Activated CD8-positive, alpha-beta T cell treated with anti-CD3 and anti-CD28 coated beads, Interleukin-2, amount 10 ng/mL, durations not matched to agents 7 days and 5 days (primary cell): ENCODE measurements at places on chromosomes 1 and 21. TPM values are rescaled to one million over a fixed set of nuclear protein-coding genes. Genes with fewer than 3 reads are reported as not detected.
A peak's percentile ranks its signal among the peaks of the same experiment; 100 is the strongest.

PSEN2 gene
- total RNA-seq, result 3.0 TPM

GRCh38 chr1:145845144-145845513, 301 bp upstream of the NUDT17 start:
- no peak for DNase-seq
- no peak overlapping the region for H3K4me3 ChIP-seq
- no peaks in the 10 kb centered on the region for H3K27me3 ChIP-seq
- H3K36me3 ChIP-seq, result peaks cover 25% of the 10 kb centered on the region
- H3K4me1 ChIP-seq, result peaks cover 7% of the 10 kb centered on the region

DNA sequence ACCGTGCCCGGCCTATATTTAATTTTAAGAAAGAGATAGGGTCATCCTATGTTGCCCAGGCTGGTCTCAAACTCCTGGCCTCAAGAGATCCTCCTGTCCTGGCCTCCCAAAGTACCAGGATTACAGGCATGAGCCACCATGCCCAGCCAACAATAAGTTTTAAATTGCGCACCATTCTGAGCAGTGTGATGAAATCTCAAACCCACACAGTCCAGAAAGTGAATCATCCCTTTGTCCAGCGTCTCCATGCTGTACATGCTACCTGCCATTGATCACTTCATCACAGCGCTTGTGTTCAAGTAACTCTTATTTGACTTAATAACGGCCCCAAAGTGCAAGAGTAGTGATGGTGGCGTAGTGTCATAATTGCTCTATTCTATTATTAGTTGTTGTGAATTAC, 75.4 kb downstream of the APP start:
- H3K36me3 ChIP-seq, result no peaks in the 10 kb centered on the region
- no peak for DNase-seq
- no peak overlapping the region for H3K27ac ChIP-seq
- H3K4me1 ChIP-seq, result no peaks in the 10 kb centered on the region
- no peaks in the 10 kb centered on the region for H3K27me3 ChIP-seq
- no peak overlapping the region for H3K4me3 ChIP-seq

GRCh38 chr1:76868916-76869315, 1.6 kb downstream of the ST6GALNAC5 start:
- H3K4me3 ChIP-seq, result no peak overlapping the region
- no peak for DNase-seq
- H3K36me3 ChIP-seq, result no peaks in the 10 kb centered on the region
- H3K4me1 ChIP-seq, result peaks cover 5% of the 10 kb centered on the region
- no peak overlapping the region for H3K27ac ChIP-seq
- H3K27me3 ChIP-seq, result peaks cover 71% of the 10 kb centered on the region

DNA sequence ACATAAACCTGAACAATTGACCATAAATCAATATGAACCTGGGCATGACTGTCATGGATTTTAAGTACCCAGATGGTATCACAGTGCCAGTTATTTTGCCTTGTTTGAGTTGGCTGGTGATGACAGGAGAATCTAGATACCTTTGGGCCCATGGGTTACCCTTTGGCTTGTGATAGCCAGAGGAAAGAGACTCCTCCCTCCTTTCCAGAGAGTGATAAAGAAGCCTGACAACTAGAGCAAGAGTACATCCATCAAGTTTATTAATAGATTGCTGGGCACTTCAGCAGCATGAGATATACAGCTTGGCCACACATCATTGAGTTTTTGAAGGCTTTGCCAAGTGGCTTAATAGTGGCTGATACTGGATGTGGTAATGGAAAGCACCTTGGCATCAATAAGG, 6.6 kb upstream of the FMO3 start:
- no peak overlapping the region for H3K4me3 ChIP-seq
- H3K27ac ChIP-seq, result no peak overlapping the region
- H3K36me3 ChIP-seq, result no peaks in the 10 kb centered on the region
- no peaks in the 10 kb centered on the region for H3K27me3 ChIP-seq

- no peak overlapping the region for H3K27ac ChIP-seq
- no peaks in the 10 kb centered on the region for H3K36me3 ChIP-seq
- H3K4me3 ChIP-seq, result no peak overlapping the region
- no peak for DNase-seq
Measured at GRCh38 chr21:21715266-21715969, 717.2 kb downstream of the NCAM2 start.

DNA sequence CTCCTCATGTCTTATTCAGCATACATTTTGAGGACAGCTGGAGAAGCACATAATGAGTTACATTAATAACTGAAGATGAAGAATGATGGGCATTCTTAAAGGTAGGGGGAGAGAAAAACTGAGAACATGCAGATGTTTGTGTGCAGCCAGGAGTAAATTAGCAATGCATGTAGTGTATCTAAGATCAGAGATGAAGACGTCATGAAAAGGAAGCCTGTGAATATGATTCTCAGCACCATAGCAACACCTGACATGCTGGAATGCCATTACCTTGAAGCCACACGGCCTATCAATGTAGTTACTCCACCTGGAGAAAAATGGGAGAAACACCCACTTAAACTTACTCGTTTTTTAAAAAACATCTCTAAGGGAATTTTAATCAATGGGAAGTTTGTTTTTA, 607.1 kb downstream of the PTPRC start:
- H3K4me1 ChIP-seq, result peaks cover 20% of the 10 kb centered on the region
- H3K36me3 ChIP-seq, result peaks cover 4% of the 10 kb centered on the region
- H3K27me3 ChIP-seq, result peaks cover 19% of the 10 kb centered on the region
- no peak for DNase-seq

DNA sequence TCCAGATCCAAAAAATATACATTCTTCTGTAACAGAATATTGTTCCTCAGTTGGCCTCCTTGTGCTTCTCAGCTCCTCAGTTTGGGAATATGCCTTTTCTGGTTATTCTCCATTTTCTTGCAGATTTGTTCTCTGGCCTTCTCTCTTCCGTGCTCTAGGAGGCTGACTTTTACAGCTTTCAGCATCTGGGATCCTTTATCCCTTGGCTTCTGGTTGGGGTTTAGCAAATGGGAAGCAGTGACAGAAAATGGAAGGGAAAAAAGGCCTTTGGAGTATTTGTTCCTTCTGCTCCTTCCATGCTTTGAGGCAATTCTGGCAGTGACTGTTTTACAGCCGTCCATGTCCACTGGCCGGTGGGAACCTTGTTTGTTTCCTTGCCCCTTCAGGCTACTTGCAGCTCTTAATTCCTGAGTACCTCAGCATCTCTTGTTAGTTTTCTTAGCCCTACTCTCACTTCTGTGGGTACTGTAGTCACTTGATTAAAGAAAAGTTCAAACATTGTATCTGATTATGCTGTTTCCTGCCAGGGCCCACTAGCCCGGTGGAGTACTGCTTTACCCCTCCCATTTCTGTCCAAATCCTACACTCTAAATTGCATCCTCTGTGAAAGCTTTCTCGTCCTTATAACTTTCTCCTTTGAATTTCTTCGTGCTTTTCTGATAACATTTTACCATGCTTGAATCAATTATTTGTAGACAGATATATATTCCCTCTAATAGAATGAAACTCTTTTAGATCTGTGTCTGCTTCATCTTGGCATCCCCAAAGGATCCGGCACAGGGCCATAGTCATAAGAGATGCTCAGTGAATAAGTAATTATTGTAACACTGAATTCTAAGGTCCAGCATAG, 118.2 kb downstream of the OSBPL9 start:
- H3K27ac ChIP-seq, result no peak overlapping the region
- H3K4me1 ChIP-seq, result peaks cover 26% of the 10 kb centered on the region
- H3K27me3 ChIP-seq, result no peaks in the 10 kb centered on the region
- DNase-seq, result no peak
- H3K4me3 ChIP-seq, result no peak overlapping the region
- no peaks in the 10 kb centered on the region for H3K36me3 ChIP-seq

ADGRL4 gene
- not detected for total RNA-seq

- no peak for DNase-seq
- peaks cover 80% of the 10 kb centered on the region for H3K4me1 ChIP-seq
- H3K4me3 ChIP-seq, result no peak overlapping the region
Measured at GRCh38 chr1:234841710-234842231, 231.8 kb upstream of the IRF2BP2 start.

DNA sequence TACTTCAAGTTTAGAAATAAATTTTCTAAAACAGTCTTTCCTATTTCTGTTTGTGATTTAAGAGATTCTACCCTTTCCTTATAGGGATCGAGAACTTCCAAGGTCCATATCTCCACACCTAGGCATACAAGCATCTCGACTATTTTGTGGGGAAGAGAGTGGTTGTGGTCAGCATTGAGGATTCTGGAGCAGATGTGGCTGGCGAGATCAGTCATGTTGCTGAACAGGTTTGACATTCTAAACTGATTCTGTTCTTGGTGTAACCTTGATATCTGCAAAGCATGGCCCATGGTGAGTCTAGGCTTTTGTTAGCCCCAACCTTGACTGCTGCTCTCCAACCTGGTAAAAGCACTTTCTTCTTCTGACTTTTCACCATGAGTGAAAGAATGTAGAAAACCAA, 167.6 kb upstream of the POGK start:
- DNase-seq, result no peak
- no peaks in the 10 kb centered on the region for H3K36me3 ChIP-seq
- H3K27me3 ChIP-seq, result peaks cover 2% of the 10 kb centered on the region
- peaks cover 12% of the 10 kb centered on the region for H3K4me1 ChIP-seq

GATAD2B gene
- total RNA-seq, result 70.2 TPM

LRRC71 gene
- total RNA-seq, result not detected

DNA sequence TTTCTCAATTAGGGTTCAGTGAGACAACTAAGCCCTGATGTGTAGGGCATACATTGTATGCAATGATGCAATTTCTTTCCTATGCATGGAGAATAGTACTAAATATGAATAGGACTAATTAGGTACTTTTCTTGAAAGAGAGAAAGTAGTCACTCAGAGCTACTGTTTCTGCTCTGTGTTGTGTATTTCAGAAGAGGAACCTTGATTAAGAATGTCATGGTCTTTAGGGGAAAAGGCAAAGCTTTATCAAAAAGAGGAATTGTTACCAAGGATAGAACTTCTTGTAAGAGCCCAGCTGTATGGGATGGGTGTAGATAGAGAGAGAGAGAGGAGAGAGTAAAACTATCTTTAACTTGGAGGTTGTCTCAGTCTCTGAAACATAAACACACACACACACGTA, 49.1 kb downstream of the HLX start:
- DNase-seq, result no peak
- no peaks in the 10 kb centered on the region for H3K4me1 ChIP-seq
- H3K27ac ChIP-seq, result no peak overlapping the region
- H3K27me3 ChIP-seq, result no peaks in the 10 kb centered on the region

DNA sequence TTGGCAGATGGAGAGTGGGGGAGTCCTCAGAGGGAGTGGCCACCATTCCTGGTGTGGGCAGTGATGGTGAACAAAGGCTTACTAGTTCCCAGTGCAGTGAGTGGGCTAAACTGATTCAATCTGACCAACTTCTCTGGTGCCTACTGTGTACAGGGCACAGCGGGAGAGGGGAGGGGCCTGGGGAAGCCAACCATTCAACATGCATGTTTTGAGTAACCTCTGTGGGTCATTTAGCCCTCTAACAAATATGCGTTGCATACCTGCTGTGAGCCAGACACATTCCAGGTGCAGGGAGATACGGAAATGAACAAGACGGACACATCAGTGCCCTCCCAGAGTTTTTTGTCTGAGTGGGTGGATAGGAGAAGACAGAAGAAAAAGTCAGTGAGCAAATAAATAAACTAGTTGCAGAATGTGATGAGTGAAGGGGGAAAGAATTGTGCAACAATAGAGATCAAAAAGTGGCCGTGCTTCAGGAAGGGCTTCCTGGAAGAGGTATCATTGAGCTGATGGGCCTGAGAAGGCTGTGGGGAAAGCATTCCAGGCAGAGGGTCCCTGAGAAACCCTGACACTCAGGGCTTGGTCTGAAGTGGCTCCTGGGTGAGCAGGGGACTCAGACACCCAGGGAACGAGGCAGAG, 78.8 kb downstream of the EPHB2 start:
- H3K4me1 ChIP-seq, result no peaks in the 10 kb centered on the region
- DNase-seq, result no peak
- H3K27ac ChIP-seq, result no peak overlapping the region
- H3K4me3 ChIP-seq, result no peak overlapping the region
- H3K27me3 ChIP-seq, result peaks cover 2% of the 10 kb centered on the region
- no peaks in the 10 kb centered on the region for H3K36me3 ChIP-seq

GRCh38 chr1:82018319-82018718, 217.6 kb downstream of the ADGRL2 start:
- no peaks in the 10 kb centered on the region for H3K36me3 ChIP-seq
- no peak for DNase-seq
- no peak overlapping the region for H3K4me3 ChIP-seq
- no peaks in the 10 kb centered on the region for H3K27me3 ChIP-seq

DNA sequence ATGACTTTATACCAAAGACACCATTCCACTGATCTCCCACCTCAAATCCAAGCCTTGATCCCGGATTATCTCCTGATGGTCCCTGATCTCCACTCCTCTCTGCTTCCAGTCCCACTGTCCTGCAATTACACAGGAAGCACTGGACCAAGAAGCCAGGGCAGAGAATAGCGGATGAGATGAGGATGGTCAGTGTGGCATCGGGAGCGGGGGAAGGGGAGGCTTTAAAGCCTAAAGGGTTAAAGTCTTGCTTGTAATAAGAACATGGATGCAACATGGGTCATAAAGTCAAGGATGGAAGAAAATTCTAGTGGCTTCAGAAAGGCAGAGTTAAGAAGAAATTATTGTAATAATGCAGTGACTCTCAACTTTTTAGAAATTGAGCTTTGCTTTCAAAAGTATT, 364.0 kb upstream of the DUSP10 start:
- H3K27ac ChIP-seq, result no peak overlapping the region
- H3K27me3 ChIP-seq, result no peaks in the 10 kb centered on the region
- no peaks in the 10 kb centered on the region for H3K36me3 ChIP-seq
- H3K4me1 ChIP-seq, result no peaks in the 10 kb centered on the region
- H3K4me3 ChIP-seq, result no peak overlapping the region
- DNase-seq, result no peak

GRCh38 chr1:245577191-245578157, 422.7 kb downstream of the KIF26B start:
- H3K36me3 ChIP-seq, result no peaks in the 10 kb centered on the region
- no peak overlapping the region for H3K4me3 ChIP-seq
- H3K4me1 ChIP-seq, result no peaks in the 10 kb centered on the region
- H3K27me3 ChIP-seq, result no peaks in the 10 kb centered on the region

- no peaks in the 10 kb centered on the region for H3K27me3 ChIP-seq
- no peak overlapping the region for H3K4me3 ChIP-seq
- DNase-seq, result no peak
- H3K27ac ChIP-seq, result no peak overlapping the region
- no peaks in the 10 kb centered on the region for H3K4me1 ChIP-seq
Measured at GRCh38 chr1:14996133-14997050, 157.2 kb upstream of the TMEM51 start.

RUNX3 gene
- 147 TPM for total RNA-seq

GRCh38 chr1:12594966-12595756, 22.8 kb downstream of the DHRS3 start:
- H3K27me3 ChIP-seq, result no peaks in the 10 kb centered on the region
- peak overlapping the region; percentile 84 for H3K27ac ChIP-seq
- H3K36me3 ChIP-seq, result peaks cover 44% of the 10 kb centered on the region

S1PR1 gene
- 76.5 TPM for total RNA-seq
